ENCODE measurements at places on chromosomes 1 and 21.

GRCh38 chr1:206469411-206469932 is 804 bp upstream of the IKBKE start:
- DNase-seq, result no peak

DNA sequence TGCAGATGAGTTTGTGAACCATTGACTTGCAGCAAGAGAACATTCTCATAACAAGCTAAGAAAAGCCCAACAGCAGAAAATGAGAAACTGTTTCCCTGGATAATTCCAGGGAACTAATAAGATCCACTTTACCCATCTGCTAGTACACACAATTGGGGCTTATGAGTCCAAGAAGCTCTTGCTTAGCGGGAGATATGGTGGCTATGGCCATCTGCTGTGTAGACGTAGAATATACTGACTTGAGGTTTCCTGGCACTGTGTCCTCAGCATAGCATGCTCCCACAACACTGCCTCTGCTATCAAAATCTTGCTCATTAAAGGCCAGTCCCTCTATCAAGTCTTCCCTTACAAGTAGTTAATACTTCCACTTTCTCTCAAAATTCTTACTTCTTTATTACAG is 6.8 kb upstream of the RXRG start:
- no peak for DNase-seq

DNA sequence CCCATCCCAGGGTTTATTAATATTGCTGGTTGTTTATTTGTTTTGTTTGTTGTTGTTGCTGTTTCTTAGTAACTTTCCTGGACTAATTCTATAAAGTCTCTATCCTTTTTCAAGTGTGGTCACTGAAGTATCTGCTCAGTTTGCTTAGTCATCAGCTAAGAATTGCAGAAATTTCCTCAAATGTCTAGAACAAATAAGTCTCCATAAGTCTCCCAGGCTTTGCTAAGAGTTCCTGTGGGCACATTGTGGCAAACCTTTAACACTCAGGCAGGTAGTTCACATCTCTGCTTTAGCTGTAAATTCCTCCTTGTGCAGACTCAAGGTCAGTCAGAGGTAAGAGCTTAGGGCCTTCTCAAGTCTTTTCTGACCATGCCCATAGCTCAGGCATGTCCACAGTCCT is 38.9 kb upstream of the C1orf185 start:
- DNase-seq, result peak; percentile 82

DNA sequence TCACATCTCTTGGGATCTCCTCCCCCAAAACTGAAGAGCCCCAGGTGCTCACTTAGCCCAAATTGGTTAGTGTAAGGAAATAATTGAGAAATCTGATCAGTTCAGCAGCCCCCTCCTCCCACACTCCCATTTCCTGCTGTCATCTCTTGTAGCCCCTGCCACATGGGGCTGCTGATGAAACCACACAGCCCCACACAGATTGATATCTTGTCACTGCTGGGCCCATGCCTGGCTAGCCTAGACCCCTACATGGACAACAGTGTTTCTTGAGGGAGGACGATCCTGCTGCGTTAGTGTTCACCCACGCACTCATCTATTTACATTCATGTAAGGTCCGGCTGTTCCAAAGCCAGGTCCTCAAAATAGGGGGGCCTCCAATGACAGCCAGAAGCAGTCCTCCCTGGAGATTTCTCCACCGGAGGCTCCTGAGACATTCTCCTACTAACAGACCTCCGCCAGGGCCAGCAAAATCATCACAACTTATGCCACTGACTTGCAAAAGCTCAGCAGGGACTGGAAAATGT is 23.9 kb upstream of the RXRG start:
- no peak for DNase-seq

GRCh38 chr1:65065524-65066418 is 82.2 kb upstream of the AK4 start:
- no peak for DNase-seq

DNA sequence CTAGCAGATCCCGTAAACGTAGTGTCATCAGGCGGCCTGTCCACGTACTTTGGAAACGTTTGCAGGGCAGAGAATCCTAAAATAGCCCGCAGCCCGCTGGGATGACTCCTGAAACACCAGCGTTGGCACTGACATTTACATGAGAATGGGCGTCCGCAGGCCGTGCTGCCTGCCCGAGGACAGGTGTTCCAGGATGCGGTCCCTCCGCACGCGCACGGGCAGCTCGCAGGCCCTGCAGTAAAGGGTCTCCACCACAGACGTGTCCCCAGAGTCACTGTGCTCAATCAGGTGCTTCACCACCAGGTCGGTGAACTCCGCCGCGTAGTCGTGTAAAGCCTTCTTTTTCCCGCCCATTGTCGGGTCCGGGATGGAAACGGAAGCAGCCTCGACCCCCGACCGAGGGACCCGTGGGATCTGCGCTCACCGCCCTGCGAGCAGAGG is 5.8 kb upstream of the CCDC27 start:
- no peak for DNase-seq

DNA sequence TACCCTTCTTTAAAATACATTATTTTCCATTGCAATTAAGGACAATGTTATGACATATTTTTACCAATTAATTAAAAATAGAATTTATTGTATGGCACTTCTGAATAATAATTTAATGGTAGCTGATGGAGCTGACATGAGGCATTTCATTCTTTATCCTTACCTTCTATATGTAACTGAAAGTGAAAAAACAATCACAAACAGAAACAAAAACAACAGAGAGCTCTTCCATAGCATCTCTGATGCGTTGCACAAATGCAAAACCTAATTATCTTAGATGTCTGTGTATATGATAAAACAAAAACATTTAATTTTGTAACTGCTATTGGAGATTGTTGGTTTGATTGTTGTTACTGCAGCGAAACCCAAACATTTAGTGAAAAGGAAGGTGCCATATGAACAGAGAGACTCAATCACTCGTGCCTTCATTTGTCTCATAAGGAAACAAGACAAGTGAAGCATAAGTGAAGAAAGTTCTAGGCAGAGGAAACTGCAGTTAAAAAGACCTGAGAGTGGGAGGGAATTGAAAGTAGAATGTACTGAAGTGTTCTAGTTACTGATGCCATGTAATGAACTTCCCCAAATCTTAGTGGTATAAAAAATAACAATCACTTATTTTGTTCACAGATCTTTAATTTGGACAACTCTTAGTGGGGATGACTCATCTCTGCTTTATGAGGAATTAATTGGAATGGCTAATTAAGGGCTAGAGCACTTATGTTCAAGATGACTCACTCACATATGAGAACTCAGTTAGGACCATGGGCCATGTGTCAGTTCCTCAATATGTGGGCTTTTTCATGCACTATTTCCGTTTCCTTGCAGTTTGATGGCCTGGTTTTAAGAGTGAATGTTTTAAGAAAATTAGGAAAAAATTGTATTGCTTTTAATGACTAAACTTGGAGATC is 245.0 kb upstream of the OLFM3 start:
- DNase-seq, result no peak

GRCh38 chr1:203644661-203645510 is 18.3 kb downstream of the ATP2B4 start:
- DNase-seq, result no peak

DNA sequence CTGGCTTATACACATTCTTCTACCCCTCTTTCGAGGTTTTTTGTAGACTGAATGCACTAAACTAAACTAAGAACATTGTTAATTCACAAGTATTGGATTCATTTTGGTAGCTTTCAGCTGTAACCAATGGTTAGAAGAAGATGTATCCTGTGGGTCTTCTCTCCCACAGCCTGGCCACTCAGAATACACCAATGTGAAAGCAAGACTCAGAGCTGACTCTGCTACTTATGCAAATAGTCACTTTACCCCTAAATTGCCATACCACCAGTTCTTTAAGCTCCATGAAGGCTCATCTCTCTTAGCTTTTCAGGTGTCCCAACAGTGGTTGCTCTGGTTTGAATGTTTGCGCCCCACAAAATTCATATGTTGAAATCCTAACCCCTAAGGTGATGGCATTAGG is 60.1 kb downstream of the RGS13 start:
- no peak for DNase-seq

DNA sequence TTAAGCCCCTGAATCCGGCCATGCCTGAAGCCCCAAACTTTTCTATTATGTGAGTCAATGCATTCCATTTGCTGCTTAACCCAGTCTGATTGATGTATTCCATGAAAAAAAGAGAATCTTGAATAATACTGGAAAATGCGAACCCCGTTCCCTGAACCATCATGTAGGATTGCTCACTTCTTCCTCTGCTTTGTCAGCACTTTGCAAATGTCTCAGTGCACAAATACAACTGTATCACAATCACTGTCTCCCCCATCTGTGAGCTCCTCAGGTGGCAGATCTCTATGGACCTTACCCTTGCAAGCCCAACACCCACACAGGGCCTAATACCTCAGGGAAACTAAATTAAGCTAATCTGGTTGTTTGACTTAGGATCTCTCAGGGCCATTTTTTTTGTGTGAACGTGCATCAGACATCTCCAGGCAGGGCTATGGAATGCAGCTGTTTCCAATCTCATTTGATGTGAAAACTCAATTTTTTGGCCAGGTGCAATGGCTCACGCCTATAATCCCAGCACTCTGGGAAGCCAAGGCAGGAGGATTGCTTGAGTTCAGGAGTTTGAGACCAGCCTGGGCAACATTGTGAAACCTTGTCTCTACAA is 2.1 kb upstream of the RCAN3 start:
- DNase-seq, result no peak

DNA sequence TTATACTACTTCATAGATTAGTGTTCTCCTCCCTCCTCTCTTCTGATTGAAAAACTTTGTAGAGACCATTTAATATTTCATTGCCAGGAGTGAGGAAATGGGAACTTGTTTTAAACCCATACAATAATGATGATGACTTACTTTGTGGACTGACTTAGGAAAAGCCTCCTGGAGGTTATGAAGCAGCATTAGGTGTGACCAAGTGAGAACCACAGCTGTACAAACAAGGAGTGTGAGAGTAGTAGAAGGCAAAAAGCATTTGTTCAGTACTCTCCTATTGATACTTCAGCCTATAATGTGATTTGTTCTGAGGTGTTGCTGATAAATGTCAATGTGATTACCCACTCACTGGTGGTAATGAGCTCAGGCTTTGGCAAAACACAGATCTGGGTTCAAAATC is 8.4 kb downstream of the TIPRL start:
- DNase-seq, result no peak

DNA sequence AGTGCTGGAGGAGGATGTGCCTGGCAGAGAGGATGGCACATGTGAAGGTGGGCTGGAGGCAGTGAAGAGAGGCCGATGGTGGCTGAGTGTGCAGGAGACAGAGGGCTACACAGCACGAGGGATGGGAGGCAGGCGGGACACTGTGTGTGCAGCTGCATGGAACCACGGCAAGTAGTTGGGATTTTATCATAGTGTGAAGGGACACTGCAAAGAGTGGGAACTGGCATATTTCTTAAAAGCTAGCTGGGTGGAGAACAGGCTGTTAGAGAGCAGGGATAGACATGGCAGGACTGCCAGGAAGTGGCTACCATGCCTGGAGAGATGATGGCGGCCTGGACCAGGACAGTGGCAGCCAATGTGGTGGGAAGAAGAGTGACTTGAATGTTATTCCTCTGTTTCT is 102.4 kb upstream of the TLR5 start:
- DNase-seq, result no peak

DNA sequence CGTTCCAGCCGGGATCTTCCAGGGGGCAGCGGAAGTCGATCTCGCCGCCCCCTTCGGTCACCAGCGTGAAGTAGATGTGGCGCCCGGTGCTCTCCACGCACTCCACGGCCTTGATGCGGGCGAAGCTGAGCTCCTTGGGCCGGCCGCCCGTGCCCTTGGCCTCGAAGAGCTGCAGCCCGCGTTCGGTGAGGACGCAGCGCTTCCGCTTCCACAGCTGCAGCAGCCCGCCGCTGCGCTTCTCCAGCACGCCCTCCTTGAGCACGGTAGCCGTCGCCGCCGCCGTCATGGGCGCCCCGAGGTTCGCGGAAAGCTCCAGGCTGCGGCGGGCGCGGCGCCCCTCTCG is 516 bp downstream of the PHLDA3 start:
- peak; percentile 37 for DNase-seq

DNA sequence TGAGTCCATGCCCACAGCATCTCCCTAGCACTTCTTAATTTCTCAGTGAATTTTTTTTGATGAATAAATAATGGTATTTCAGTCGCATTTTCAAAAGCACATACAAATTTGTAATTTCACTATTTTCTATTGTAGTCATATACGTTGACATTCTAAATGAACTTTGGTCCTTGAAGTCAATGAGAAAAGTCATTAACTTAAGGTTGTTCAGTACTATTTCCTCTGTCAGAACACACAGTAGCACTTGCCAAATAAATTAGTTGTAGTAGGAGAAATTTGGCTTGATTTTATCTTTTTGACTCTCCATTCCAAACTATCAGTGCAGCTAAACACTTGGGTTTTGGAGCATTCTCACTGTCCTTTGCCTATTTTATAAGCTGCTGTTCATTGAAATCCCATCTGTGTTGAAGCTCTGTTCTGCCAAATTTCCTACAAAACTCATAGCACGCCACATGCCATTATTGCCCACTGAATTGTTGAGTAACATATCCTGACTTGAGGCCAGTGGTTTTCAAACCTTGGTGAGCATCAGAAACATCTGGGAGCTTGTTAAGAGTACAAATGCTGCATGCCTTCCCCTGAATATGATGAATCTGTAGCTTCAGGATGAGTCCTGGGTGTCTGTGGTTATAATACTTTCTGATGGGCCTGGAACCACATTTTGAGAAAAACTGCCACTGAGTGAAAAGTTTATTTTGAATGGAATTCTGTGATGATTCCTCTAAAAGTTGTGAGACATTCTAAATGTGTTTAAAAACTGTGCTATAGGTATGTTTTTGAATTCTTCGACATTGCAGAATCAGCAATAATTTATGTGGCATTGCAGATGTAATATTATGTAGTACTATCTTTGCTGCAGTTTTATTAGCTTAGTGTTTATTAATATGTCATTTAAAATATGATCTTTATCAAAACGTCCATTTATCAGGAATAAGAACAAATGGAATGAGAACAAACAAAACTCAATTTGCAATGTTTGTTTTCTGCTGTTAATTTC is 78.9 kb downstream of the DNM3 start:
- peak; percentile 75 for DNase-seq

GRCh38 chr21:33980276-33980916 is 64.8 kb upstream of the ATP5PO start:
- DNase-seq, result no peak

- peak; percentile 52 for DNase-seq
Measured at GRCh38 chr1:16078925-16079656, 5.6 kb upstream of the FAM131C start.

GRCh38 chr1:31588751-31589515 is 12.6 kb downstream of the TINAGL1 start:
- no peak for DNase-seq

DNA sequence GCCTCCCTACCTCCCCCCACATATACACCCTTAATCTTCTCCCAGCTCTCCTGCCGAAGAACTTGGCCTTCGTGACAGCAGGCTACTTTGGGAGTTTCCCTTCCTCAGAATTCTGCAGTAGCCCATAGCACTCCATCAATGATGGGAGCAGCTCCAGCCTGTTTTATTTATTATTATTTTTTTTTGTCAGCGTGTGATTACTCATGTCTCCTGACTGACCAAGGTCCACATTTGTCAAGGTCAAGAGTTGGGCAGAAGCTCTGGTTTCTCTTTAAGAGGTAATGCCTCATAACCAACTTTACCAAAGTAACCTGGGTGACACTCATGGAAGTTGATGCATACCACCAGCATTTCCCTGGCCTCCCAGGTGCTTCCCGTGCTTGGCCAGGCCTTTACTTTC is 125.4 kb downstream of the ZZZ3 start:
- DNase-seq, result no peak

- DNase-seq, result no peak
Measured at GRCh38 chr1:25197235-25197975, 34.9 kb downstream of the SYF2 start.

GRCh38 chr1:96688767-96689166 is 32.8 kb upstream of the PTBP2 start:
- DNase-seq, result no peak

Measured in fibroblast of gingiva (primary cell).